ENCODE measurements at places on chromosomes 3 and 15. TPM values are rescaled to one million over a fixed set of nuclear protein-coding genes. Genes with fewer than 3 reads are reported as not detected.

- no peak for DNase-seq
These were observed 250.2 kb upstream of the ATP10A start for GRCh38 chr15:26113296-26113695.

The XCR1 gene
- 0.20 TPM for total RNA-seq

The CHST2 gene
- 2.1 TPM for total RNA-seq

DNA sequence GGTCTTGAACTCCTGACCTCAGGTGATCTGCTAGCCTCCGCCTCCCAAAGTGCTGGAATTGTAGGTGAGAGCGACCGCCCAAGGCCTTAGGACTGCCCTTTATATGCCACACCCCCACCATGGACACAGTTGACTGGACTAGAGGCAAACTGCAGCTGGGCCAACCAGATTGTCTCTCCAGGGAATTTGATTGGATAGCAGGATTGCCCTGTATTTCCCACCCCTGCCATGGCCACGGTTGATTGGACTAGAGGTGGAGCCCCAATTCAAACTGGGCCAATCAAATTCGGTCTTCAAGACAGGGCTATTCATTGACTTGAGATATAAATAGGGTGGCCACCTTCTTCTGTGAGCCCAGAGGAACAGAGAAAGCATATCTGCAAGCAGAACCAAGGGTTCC is 6.9 kb upstream of the CLPX start:
- DNase-seq = no peak

DNA sequence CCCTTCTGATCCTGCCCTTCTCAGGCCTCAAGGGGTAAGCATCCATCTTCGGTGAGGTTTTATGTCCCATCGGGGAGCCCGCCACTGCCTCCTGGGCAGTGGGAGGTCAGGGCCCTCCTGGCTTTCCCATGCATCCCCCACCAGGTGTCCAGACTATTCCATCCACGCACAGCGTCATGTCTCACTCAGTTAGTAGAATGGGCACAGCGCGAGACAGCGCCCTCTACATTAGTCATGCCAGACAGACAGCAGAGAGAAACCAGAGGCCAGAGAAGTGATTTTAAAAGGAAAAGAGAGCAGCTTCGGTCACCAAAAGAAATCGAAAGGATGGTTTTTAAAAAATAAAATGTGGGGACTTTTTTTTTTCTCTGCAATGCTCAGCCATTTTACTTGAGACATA is 49.8 kb downstream of the ZDHHC3 start:
- DNase-seq = no peak

The FAM174B gene
- total RNA-seq = 79.5 TPM

- no peak for DNase-seq
These were observed 632 bp upstream of the IDH3A start for GRCh38 chr15:78148392-78149067.

Measured in upper lobe of left lung (tissue), 6 donors.